ENCODE measurements at places on chromosomes 1 and 21. TPM values are rescaled to one million over a fixed set of nuclear protein-coding genes. Genes with fewer than 3 reads are reported as not detected.

MRPL9 gene
- 86.5 TPM for polyA plus RNA-seq

SLC1A7 gene
- 0.11 TPM for polyA plus RNA-seq

CRYBG2 gene
- polyA plus RNA-seq = 1.9 TPM

OLFML3 gene
- polyA plus RNA-seq = 50.6 TPM

F5 gene
- polyA plus RNA-seq = 6.1 TPM

CHIA gene
- polyA plus RNA-seq = not detected

HPCAL4 gene
- 67.9 TPM for polyA plus RNA-seq

NBPF19 gene
- 8.6 TPM for polyA plus RNA-seq

CCDC190 gene
- not detected for polyA plus RNA-seq

MAN1C1 gene
- polyA plus RNA-seq = 52.4 TPM

TCHH gene
- 0.48 TPM for polyA plus RNA-seq

WLS gene
- 124 TPM for polyA plus RNA-seq

ECM1 gene
- 20.4 TPM for polyA plus RNA-seq

CRNN gene
- not detected for polyA plus RNA-seq

AQP10 gene
- polyA plus RNA-seq = not detected

IL6R gene
- polyA plus RNA-seq = 4.9 TPM

KDF1 gene
- 0.26 TPM for polyA plus RNA-seq

CDC73 gene
- polyA plus RNA-seq = 20.2 TPM

NHLH2 gene
- 11.7 TPM for polyA plus RNA-seq

HAX1 gene
- polyA plus RNA-seq = 82.7 TPM

GBP2 gene
- 0.46 TPM for polyA plus RNA-seq

HSD11B1 gene
- 0.38 TPM for polyA plus RNA-seq

ST6GALNAC5 gene
- polyA plus RNA-seq = 15.2 TPM

PPIAL4G gene
- 0.13 TPM for polyA plus RNA-seq

SH2D5 gene
- 8.7 TPM for polyA plus RNA-seq

ERO1B gene
- polyA plus RNA-seq = 9.5 TPM

S100A4 gene
- 6.0 TPM for polyA plus RNA-seq

NPL gene
- 18.3 TPM for polyA plus RNA-seq

S100A2 gene
- polyA plus RNA-seq = 0.81 TPM

ENTREP3 gene
- 42.5 TPM for polyA plus RNA-seq

LCE3D gene
- not detected for polyA plus RNA-seq

KIF14 gene
- 4.4 TPM for polyA plus RNA-seq

ELAVL4 gene
- 76.8 TPM for polyA plus RNA-seq

TTC22 gene
- polyA plus RNA-seq = 1.4 TPM

TXNIP gene
- polyA plus RNA-seq = 109 TPM

CELA3A gene
- not detected for polyA plus RNA-seq

A3GALT2 gene
- 0.57 TPM for polyA plus RNA-seq

RAB25 gene
- polyA plus RNA-seq = 1.1 TPM
